ENCODE measurements at places on chromosomes 4 and X. TPM values are rescaled to one million over a fixed set of nuclear protein-coding genes. Genes with fewer than 3 reads are reported as not detected.

DNA sequence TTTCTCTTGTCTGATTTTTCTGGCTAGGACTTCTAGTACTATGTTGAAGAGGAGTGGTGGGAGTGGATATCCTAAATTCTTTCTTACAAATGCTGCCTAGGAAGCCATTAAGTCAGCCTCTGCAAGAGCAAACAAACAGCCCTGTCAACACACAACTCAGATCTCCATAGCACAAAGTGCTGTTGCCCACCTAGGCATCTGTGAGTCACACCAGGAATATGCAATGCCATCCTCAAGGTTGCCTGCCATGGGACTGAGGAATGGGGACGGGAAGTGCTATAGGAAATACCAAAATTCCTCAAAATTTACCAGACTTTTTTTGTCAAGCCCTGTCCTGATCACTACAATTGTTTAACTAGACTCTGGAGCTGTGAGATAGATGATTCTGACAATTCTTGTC is 466.9 kb downstream of the FSTL5 start:
- H3K36me3 ChIP-seq: no peaks in the 10 kb centered on the region
- H3K27me3 ChIP-seq: no peaks in the 10 kb centered on the region
- no peak for DNase-seq
- no peak overlapping the region for H3K27ac ChIP-seq
- H3K4me1 ChIP-seq: no peaks in the 10 kb centered on the region
- no peak overlapping the region for H3K4me3 ChIP-seq

DNA sequence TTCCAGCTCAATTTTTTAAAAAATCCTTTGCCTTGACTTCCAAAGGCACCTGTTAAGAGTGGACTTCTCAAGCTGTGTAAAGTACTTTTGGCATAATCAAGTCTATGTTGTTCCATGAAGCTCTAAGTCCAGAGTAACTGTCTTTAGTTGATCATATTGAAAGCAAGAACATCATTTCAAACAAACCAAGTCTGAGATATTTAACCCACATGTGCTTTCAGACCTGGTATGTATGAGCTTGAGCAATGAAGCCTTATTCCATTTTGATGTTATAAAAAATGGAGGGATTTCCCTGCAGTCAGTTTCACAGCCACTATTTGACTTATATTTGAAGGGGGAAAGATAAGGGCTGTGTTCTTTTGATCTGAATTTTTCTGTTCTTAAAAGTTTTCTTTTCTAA is 23.7 kb upstream of the EOLA2 start:
- DNase-seq: no peak
- no peaks in the 10 kb centered on the region for H3K27me3 ChIP-seq
- H3K4me3 ChIP-seq: no peak overlapping the region
- H3K36me3 ChIP-seq: no peaks in the 10 kb centered on the region

DNA sequence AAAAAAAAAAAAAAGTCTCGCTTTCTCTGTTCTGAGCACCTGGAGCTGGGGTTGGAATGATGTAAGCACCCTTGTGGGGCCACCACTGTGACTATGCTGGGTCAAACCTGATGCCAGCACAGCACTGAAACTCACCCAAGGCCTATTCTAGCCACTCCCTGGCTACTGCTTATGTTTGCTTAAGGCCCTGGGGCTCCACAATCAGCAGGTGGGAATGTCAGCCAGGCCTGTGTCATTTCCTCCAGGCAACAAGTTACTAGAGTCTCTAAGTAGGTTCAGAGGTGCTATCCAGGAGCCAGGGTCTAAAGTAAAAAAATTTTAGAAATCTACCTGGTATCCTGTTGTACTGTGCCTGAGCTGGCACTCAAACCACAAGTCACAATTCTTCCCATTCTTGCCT is 1306.8 kb downstream of the STIM2 start:
- no peaks in the 10 kb centered on the region for H3K27me3 ChIP-seq
- no peaks in the 10 kb centered on the region for H3K36me3 ChIP-seq
- DNase-seq: no peak
- H3K27ac ChIP-seq: no peak overlapping the region
- no peak overlapping the region for H3K4me3 ChIP-seq

DNA sequence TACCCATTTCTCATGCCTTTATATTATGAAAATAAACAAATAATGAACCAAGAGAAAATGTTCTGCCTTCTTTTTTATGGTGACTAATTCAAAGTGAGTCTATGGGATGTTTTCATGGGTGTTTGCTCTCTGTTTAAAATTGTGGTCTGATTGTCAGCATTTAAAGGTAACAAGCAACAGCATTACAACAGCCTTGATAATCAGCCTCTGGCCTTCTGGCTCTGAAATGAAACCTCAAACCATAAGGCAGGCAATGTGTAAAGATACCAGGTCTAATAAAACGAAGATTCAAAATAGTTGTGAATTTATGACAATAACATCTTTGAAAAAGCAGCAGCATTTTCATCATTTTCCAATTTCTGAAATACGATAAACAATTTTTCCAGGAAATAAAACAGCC is 63.7 kb downstream of the FAM13A start:
- no peak overlapping the region for H3K27ac ChIP-seq
- H3K4me3 ChIP-seq: no peak overlapping the region

DNA sequence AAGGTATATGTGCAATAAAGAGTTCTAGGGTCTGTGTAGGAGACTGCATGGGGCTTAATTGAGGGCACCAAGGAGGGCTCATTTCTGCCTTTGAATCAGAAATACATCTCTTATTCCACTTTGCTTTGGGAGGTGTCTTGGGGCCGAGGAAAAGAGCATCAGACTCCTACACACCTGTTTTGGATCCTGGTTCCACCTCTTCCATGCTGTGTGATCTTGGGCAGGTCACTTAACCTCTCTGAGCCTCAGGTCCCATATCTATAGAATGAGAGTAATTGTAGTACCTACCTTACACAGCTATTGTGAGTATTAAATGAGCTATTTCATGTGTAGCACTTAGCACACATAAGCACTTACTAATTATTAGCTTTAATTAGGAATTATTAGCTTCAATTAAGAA is 100.6 kb downstream of the RTL5 start:
- DNase-seq: no peak
- no peak overlapping the region for H3K4me3 ChIP-seq
- no peaks in the 10 kb centered on the region for H3K4me1 ChIP-seq
- H3K27me3 ChIP-seq: no peaks in the 10 kb centered on the region

DNA sequence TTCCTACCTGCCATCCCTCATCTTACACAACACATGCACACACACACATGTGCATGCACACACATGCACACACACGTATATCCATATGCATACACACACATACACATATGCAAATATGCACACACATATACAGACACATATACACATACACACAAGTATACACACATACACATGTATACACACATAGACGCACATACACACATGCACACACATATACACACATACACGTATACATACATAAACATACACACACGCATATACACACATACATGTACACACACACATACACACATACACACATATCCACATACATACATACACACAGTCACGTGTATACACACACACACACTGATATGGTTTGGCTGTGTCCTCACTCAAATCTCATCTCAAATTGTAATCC is 37.0 kb upstream of the AFAP1 start:
- no peaks in the 10 kb centered on the region for H3K36me3 ChIP-seq
- H3K4me1 ChIP-seq: no peaks in the 10 kb centered on the region
- no peak for DNase-seq
- H3K27ac ChIP-seq: no peak overlapping the region
- no peak overlapping the region for H3K4me3 ChIP-seq

- DNase-seq: peak; percentile 42
- no peak overlapping the region for H3K27ac ChIP-seq
- H3K36me3 ChIP-seq: no peaks in the 10 kb centered on the region
- peaks cover 14% of the 10 kb centered on the region for H3K27me3 ChIP-seq
These were observed 5.8 kb upstream of the TET2 start for GRCh38 chr4:105140684-105141490.

DNA sequence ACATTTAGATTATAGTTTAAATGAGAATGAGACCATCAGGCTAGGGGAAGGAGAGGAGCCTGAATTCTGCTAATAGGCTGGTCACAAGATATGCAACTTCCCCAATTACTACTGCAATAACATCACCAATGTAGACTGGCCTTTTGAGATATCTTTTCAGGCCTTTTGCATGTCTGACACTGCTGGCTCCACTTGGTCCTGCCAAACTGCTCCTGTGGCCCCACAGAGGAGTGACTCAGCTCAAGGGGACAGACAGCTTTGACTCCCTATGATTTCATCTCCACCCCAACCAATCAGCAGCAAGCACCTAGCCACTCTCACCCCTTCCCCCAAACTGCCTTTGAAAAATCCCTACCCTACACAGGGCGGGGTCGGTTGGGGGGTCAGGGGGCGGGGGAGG is 22.8 kb downstream of the GPRIN3 start:
- no peak for DNase-seq
- H3K36me3 ChIP-seq: no peaks in the 10 kb centered on the region
- H3K4me3 ChIP-seq: no peak overlapping the region
- no peak overlapping the region for H3K27ac ChIP-seq
- H3K27me3 ChIP-seq: no peaks in the 10 kb centered on the region

GRCh38 chrX:78387364-78387763 is 60.0 kb upstream of the CYSLTR1 start:
- H3K27ac ChIP-seq: no peak overlapping the region
- no peaks in the 10 kb centered on the region for H3K36me3 ChIP-seq
- no peak for DNase-seq
- H3K4me1 ChIP-seq: no peaks in the 10 kb centered on the region
- no peaks in the 10 kb centered on the region for H3K27me3 ChIP-seq

- no peak overlapping the region for H3K27ac ChIP-seq
- H3K36me3 ChIP-seq: peaks cover 2% of the 10 kb centered on the region
- DNase-seq: no peak
- H3K4me3 ChIP-seq: no peak overlapping the region
- H3K27me3 ChIP-seq: no peaks in the 10 kb centered on the region
- no peaks in the 10 kb centered on the region for H3K4me1 ChIP-seq
These were observed 1.4 kb upstream of the ZFX start for GRCh38 chrX:24148121-24148520.

Gene RXFP1
- total RNA-seq: 0.05 TPM

Measured in thymus (tissue), 14 donors.